Gastrocnemius medialis (tissue), 4 donors: ENCODE measurements at places on chromosomes 4 and X.
A peak's percentile ranks its signal among the peaks of the same experiment; 100 is the strongest.

- no peaks in the 10 kb centered on the region for H3K27me3 ChIP-seq
- no peak for DNase-seq
- no peak overlapping the region for H3K27ac ChIP-seq
- no peak overlapping the region for H3K4me3 ChIP-seq
- H3K36me3 ChIP-seq, result no peaks in the 10 kb centered on the region
- H3K4me1 ChIP-seq, result peaks cover 5% of the 10 kb centered on the region
Measured at GRCh38 chr4:52904421-52904820, 42.3 kb downstream of the RASL11B start.

DNA sequence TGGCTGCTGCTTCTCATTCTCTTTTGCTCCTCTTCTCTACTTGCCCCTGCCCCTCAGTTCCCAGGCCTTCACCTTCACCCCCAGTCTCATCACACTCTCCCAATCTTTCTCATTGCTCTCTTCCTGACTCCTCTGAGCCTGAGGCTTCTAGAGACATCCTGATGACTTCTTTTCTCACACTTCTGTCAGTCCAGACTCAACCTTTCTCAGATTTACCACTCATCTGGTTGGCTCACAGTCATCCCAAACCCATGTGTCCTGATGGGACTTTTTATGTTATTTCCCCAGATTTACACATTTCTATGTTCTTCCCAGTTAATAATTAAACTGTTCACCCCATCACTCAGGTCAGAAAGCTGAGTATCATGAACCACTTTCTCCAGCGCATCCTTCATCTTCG is 68.0 kb downstream of the TMA16 start:
- H3K4me3 ChIP-seq, result no peak overlapping the region
- no peak overlapping the region for H3K27ac ChIP-seq
- no peaks in the 10 kb centered on the region for H3K4me1 ChIP-seq
- no peaks in the 10 kb centered on the region for H3K27me3 ChIP-seq
- H3K36me3 ChIP-seq, result no peaks in the 10 kb centered on the region

- no peaks in the 10 kb centered on the region for H3K4me1 ChIP-seq
- H3K4me3 ChIP-seq, result no peak overlapping the region
- no peaks in the 10 kb centered on the region for H3K36me3 ChIP-seq
- H3K27me3 ChIP-seq, result no peaks in the 10 kb centered on the region
- no peak for DNase-seq
Measured at GRCh38 chr4:31139767-31140166, 419.6 kb downstream of the PCDH7 start.

- no peaks in the 10 kb centered on the region for H3K27me3 ChIP-seq
- no peak overlapping the region for H3K4me3 ChIP-seq
- peak; percentile 11 for DNase-seq
- peaks cover 48% of the 10 kb centered on the region for H3K4me1 ChIP-seq
Measured at GRCh38 chr4:3302173-3302785, 9.5 kb downstream of the RGS12 start.

- no peak overlapping the region for H3K4me3 ChIP-seq
- H3K4me1 ChIP-seq, result no peaks in the 10 kb centered on the region
- DNase-seq, result no peak
- no peaks in the 10 kb centered on the region for H3K36me3 ChIP-seq
Measured at GRCh38 chrX:6729626-6730025, 194.7 kb upstream of the VCX3A start.

DNA sequence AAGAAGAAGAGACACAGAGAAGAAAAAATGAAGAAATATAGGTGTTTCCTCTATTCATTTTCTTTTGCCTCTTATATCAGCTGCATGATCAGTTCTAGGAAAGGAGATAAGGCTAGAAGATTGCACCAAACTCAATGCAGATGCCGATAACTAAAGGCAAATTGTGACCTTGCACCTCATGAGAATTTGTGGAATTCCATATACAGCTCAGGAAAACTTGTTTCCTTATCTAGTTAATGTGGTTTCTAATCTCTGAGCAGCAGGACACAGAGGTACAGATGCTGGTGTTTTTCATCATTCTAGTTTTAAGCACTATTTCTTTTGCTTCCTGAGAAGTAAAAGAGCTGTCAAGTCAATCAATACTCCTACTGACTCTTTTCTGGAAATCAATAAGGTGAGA is 104.6 kb upstream of the NWD2 start:
- no peak overlapping the region for H3K4me3 ChIP-seq
- no peaks in the 10 kb centered on the region for H3K36me3 ChIP-seq
- no peak for DNase-seq
- H3K27ac ChIP-seq, result no peak overlapping the region
- H3K4me1 ChIP-seq, result no peaks in the 10 kb centered on the region

DNA sequence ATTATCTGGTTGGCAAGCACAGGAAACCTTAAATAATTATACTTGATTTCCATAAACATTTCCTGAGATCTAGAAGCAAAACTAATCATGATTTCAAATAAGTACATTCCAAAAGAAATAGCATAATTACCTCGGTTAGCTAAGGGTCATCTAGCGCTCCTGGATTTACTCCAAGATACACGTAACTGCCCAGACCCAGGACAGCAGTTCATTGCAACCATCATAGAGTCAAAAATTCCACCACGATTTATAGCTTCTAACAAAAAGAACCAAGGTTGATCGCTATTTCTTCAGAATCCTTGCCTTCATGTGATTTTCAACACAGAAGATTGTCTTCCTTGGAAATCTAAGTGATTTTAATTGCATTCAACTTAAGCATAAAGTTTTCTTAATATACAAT is 1235.5 kb upstream of the TENM3 start:
- H3K4me1 ChIP-seq, result no peaks in the 10 kb centered on the region
- no peak overlapping the region for H3K4me3 ChIP-seq
- no peak overlapping the region for H3K27ac ChIP-seq

- no peaks in the 10 kb centered on the region for H3K4me1 ChIP-seq
- no peaks in the 10 kb centered on the region for H3K27me3 ChIP-seq
- no peak for DNase-seq
- H3K36me3 ChIP-seq, result no peaks in the 10 kb centered on the region
- no peak overlapping the region for H3K4me3 ChIP-seq
Measured at GRCh38 chr4:123325241-123325681, 71.3 kb upstream of the SPRY1 start.
